HCEC 1CT (cell line): ENCODE measurements at places on chromosomes 3 and 15.
A peak's percentile ranks its signal among the peaks of the same experiment; 100 is the strongest.

GRCh38 chr3:127672429-127673190 lies at the start of gene ABTB1:
ABTB1 (plus strand) TSS chr3:127672952; CDS start chr3:127673026, 74 bp downstream.
- DNase-seq: peak; percentile 77

GRCh38 chr3:87361271-87361670 lies 84.9 kb upstream of the POU1F1 start:
- no peak for DNase-seq

DNA sequence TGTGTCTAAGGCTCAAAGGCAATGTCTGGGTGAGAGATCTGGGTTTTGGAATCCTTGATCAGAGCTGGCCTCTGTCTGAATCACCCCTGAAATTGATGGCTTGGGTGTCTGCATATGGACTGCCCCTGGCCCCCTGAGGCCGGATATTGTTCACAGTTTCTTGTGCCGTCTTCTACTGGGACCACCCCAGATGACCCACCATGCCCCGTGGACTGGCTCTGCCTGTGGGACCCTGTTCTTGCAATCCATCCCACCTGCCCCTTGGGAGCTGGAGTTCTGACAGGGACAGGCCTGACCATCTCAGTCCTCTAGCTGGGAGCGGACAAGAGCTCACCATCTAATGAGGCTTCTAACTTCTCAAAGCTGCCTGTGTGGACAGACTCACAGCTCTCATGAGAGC lies 119.9 kb downstream of the FAM43A start:
- no peak for DNase-seq

- DNase-seq: no peak
Observed at GRCh38 chr3:43687499-43687811, 3.3 kb upstream of the ABHD5 start.

DNA sequence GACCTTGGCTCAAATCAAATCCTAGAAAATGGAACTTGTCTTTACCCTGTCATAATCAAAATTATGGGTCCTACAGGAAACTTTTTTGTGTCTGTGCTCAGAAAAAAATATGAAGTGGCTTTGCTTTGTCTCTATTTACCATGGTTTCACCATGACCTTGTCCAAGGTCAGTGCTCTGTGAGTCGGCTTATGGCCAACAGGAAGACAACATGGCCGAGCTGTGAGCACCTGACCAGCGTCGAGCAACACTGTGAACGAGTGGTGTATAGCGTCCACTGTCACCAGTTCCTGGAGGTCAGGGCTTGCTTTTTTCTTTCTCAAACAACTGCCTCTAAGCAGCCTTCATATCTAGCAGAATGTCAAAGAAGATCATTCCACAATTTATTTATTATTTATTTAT lies 67.9 kb downstream of the MYO1E start:
- DNase-seq: no peak
